ENCODE measurements at places on chromosomes 5 and 9. TPM values are rescaled to one million over a fixed set of nuclear protein-coding genes. Genes with fewer than 3 reads are reported as not detected.

FCHSD1 gene
- total RNA-seq: 42.6 TPM

DNA sequence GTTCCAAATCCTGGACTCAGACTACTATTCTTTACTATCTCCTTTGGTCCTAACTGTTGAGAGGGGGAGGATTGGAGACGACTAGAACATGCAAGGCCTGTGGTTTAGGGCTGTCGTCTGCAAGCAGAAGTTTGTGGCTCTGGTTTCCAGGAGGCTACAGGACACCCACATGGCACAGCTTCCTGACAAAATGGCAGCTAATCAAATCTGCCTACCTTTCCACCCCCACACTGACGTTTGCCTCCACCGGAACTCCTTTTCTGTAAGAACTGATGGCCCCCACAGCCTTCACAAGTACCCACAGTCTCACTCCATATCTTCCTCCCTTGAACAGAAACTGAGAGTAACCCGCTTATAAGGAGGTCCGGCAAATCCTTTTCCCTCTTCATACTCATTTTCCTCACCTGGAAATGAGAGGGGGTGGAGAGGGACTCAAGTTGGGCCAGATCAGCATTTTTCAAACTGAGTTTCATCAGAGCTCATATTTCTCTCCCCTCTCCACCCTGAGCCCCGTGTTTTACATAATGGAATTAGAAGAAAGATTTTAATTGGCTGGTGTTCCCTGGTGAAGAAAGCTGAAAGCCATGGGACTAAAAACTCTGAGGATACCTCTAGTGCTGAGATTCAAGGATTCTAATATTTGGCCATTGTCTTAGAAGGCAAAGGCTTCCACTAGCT, 5.2 kb downstream of the SLC31A2 start:
- peaks cover 5% of the 10 kb centered on the region for H3K36me3 ChIP-seq
- H3K4me3 ChIP-seq: no peak overlapping the region
- peaks cover 21% of the 10 kb centered on the region for H3K4me1 ChIP-seq
- no peak for DNase-seq

- DNase-seq: no peak
- H3K4me1 ChIP-seq: peaks cover 17% of the 10 kb centered on the region
- H3K4me3 ChIP-seq: peak overlapping the region; percentile 88
- no peaks in the 10 kb centered on the region for H3K36me3 ChIP-seq
Observed at GRCh38 chr9:127225801-127226625, 38.6 kb upstream of the GARNL3 start.

- no peak overlapping the region for H3K27ac ChIP-seq
- no peaks in the 10 kb centered on the region for H3K36me3 ChIP-seq
- H3K4me3 ChIP-seq: no peak overlapping the region
- H3K27me3 ChIP-seq: no peaks in the 10 kb centered on the region
- no peak for DNase-seq
Observed at GRCh38 chr5:76386360-76386759, 16.7 kb upstream of the IQGAP2 start.

GRCh38 chr9:121736934-121737462, 85.6 kb downstream of the DAB2IP start:
- no peaks in the 10 kb centered on the region for H3K36me3 ChIP-seq
- H3K4me3 ChIP-seq: peak overlapping the region; percentile 72
- peaks cover 85% of the 10 kb centered on the region for H3K4me1 ChIP-seq
- peak overlapping the region; percentile 94 for H3K27ac ChIP-seq
- DNase-seq: no peak
- no peaks in the 10 kb centered on the region for H3K27me3 ChIP-seq

DNA sequence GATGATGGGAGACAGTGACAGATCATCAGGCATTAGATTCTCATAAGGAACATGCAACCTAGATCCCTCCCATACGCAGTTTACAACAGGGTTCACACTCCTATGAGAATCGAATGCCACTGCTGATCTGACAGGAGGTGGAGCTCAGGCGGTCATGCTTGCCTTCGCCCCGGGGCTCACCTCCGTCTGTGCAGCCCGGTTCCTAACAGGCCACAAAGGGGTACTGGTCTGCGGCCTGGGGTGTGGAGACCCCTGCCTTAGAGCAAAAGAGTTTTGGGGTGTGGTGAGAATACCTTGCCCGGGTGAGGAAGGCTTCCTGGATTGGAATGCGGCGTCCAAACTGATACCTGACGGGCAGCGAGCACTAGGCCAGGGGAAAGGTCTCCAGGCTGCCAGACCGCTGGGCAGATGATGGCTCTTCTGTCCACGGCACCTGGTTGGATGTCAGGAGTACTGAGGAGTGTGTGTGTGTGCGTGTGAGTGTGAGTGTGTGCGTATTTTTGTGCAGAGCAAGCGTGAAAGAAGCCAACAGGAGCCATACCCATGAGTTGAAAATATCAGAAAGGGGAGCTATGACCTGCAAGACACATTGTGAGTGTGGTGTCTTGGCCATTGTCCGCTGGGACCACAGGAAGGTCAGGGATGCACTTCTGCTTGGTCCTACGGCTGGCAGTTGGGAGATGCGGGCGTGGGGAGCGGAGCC, 55.4 kb downstream of the ACER2 start:
- DNase-seq: no peak
- peaks cover 3% of the 10 kb centered on the region for H3K4me1 ChIP-seq
- H3K36me3 ChIP-seq: no peaks in the 10 kb centered on the region

DNA sequence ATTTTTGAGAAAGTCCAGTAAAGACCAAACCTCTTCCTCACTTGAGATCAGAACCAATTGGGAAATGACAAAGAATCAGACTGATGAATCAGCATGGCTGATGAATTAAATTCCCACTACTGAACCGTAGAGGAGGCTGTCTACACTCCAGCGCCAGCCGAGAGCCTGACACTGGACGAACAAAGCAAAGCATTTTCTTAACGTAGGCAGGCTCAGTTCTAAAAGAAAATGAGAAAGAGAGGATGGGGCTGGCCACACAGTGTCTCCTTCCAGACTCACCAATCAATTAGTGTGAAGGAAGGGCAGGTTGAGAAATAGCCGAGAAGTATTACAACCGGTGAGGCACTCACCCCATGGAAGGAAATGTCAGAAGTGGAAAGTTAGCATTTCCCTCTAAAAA, 49.4 kb downstream of the ITGA1 start:
- no peaks in the 10 kb centered on the region for H3K36me3 ChIP-seq
- peaks cover 23% of the 10 kb centered on the region for H3K4me1 ChIP-seq
- DNase-seq: no peak

All from thoracic aorta (tissue), 2 donors.